Activated naive CD4-positive, alpha-beta T cell treated with anti-CD3 and anti-CD28 coated beads for 36 hours (primary cell): ENCODE measurements at places on chromosomes 3 and 15. TPM values are rescaled to one million over a fixed set of nuclear protein-coding genes. Genes with fewer than 3 reads are reported as not detected.

GRCh38 chr3:105093371-105094252, 273.1 kb upstream of the ALCAM start:
- DNase-seq: no peak

GRCh38 chr3:58659051-58659675, 7.4 kb downstream of the FAM3D start:
- no peak for DNase-seq

GRCh38 chr15:101652786-101653430, 727 bp upstream of the TM2D3 start:
- DNase-seq: no peak

DNA sequence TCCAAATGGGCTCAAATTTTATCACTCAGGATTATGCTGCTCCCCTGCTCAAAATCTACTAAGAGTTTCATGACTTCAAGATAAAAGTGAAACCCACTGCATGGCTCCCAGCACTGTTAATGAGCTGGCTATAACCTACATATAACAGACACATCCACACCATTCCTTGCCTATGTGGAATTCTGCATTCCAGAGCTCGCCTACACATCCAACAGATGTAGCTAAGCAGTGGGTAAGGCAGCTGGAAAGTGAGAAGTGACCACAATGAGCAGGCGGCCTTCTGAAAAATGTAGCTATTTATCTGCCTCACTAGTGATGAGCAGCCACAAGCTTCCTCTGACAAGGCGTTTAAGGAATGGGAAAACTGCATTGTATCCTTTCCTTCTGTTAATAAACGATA, 92.0 kb upstream of the TRIM42 start:
- DNase-seq: no peak

GRCh38 chr3:52934630-52935530, 37.5 kb upstream of the STIMATE start:
- peak; percentile 76 for DNase-seq

DNA sequence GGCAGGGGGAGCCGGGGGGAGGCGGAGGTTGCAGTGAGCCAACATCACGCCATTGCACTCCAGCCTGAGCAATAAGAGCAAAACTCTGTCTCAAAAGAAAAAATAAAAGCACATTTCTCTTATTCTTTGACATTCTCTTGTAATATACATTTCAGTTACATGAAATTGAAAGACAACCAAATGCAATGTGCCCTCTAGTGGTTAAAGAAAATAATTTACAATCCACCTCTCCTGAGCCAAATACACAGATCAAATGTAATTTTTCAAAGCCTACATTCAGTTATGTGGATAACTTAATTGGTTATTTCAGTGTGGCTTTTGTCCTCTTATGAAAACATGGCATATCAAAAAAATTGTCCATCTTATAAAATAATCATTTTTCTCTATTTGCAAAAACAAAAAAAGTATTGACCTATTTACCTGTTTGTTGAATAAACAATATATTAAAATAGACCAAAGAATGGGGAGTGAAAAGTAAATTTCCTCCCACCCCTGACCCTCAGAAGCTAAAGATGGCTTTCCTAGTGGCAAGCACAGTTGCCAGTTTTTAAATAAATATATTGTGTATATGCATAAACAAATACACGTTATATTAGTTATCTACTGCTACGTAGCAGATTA, 14.2 kb upstream of the U2SURP start:
- DNase-seq: no peak

DNA sequence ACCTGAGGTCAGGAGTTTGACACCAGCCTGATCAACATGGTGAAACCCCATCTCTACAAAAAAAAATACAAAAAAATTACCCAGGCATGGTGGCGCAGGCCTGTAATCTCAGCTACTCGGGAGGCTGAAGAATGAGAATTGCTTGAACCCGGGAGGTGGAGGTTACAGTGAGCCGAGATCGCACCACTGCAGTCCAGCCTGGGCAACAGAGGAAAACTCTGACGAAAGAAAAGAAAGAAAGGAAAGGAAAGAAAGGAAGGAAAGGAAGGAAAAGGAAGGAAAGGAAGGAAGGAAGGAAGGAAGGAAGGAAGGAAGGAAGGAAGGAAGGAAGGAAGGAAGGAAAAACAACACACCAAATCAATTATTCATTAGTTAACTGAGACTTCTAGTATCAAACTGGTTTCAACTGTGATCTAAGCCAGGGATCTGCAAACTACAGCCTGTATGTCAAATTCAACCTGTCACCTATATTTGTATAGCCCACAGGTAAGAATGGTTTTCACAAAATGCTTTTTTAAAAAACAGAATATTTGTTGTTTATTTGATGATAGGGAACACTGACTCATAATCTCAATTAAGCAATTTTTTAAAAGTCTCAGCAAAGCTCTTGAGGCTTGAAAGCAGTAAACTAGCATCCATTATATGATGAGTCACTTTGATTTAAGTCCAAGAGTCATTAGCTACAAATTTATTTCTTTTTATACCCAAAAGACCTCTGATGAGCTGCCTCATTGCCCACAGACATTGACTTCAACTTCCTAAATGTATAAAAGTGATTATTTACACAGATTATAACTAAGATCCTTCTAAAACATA, 127.6 kb downstream of the TBL1XR1 start:
- no peak for DNase-seq

- no peak for DNase-seq
These were observed 180.5 kb upstream of the FEZF2 start for GRCh38 chr3:62553811-62554210.

DNA sequence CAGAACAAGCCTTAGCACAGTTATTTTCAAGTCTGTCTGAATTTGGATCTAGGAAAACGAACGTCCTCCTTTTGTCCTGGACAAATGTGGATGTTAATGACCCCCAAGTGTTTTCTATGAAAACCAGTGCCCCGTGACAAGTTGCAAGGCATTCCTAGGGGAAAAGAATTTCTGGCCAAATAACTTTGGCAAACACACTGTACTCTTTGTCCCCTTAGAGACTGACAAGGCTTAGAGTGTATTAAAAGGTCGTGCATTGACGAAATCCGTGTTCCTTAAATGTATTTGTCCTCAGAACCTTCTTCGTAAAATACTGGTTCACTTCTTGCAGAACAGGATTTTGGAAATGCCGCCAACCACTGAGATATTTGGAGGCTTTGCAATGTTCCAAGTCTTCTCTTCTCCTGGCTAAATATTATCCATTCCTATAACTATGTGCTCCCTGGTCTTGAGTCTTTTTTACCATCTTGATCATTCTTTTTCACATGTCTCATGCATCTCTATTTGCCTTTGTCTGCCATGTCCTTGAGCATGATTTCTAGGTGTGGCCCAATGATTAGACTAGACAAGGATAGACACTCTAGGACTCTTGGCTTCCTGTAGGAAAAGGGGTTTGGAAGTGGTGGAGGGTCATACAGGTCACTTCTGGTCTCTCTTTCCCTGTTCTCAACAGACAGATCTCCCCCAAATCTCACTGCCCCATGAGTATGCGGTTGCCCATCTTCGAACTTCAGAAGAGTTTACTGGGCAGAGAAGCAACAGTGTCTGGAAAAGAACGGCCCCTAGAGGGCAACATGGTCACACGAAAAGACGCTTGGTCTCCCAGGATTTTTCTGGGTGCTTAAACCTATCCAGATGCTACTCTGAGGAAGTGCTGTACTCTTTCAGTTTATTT, 117.5 kb downstream of the EDEM1 start:
- peak; percentile 70 for DNase-seq

DNA sequence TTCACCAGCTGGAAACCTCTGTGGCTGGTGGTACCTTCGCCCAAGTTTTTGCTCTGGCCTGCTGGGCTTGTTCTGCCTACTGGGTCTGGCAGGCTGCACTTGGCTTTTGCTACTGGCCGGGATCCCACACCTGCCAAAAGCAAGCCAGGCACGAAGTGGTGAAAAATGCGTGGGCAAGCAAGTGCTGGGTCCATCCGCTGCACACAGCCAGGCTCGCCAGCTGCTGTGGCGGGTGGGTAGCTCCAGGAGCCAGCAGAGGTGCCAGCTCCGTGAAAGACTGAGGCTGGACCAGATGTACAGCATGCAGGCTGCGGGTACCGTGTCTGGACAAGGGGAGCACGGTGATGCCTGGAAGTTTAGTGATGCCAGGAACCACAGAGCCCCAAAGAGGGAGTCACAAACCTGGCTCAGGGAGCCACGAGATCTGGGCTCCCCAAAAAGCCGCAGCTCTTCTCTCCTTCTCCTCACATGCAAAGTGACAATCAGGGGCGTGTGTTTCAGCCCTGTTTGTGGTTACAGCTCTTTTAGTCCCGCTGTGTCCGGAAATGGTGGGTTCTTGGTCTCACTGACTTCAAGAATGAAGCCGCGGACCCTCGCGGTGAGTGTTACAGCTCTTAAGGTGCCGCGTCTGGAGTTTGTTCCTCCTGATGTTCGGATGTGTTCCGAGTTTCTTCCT, 1455.6 kb upstream of the GBE1 start:
- DNase-seq: no peak

DNA sequence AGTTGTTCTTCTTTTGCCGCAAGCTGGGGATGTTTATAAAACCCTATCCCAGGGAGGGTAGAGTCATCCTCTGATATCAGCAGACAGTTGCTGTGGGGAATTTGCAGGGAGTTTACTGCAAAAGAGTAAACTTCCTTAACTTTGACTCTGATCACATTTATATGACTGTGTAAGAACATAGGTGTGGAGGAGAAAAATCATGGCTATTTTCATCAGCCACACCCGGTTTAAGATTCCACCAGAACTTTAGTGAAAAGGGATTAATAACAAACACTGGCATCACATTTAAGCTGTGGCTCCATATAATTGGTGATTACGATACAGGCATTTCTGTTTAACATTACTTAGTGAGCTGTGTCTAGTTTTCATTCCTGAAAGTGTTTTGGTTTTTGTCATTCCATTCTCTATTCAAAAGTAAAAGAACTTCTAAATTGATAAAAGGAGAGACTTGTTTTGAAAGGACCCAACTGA, 143.1 kb downstream of the MYLK start:
- no peak for DNase-seq

GRCh38 chr15:78880242-78880533, 7.5 kb downstream of the MORF4L1 start:
- no peak for DNase-seq

GRCh38 chr3:116045314-116045713, 400.0 kb downstream of the LSAMP start:
- DNase-seq: no peak

GRCh38 chr15:70560617-70561328, 202.6 kb downstream of the UACA start:
- no peak for DNase-seq

DNA sequence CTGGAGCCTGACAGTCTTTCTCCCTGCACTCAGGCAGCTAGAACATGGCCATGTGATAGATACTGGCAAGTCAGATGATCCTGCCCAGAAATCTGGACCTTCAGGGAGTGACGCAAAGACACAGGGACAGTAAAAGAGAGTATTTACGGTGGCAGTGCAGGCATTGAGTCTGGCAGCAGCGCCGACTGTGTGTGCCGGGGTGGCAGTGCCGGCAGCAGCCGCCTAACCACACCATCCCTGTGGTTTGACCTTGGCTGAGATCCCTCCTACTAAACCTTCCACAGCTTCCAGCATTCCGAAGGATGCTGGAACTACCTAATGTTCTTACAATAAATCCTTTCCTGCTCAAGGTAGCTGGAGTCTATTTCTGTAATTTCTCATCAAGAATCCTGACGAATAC, 4.6 kb upstream of the TSPAN3 start:
- DNase-seq: no peak

- DNase-seq: peak; percentile 95
These were observed 27.5 kb downstream of the BHLHE40 start for GRCh38 chr3:5006755-5007202.

GRCh38 chr3:172522871-172523818, at the start of gene TNFSF10:
TSS of gene TNFSF10 (minus strand) at chr3:172523430. CDS start at chr3:172523384, 46 bp downstream.
- DNase-seq: peak; percentile 78

GRCh38 chr15:89662893-89663626, 7.8 kb upstream of the KIF7 start:
- no peak for DNase-seq

- no peak for DNase-seq
These were observed 25.4 kb downstream of the ZNF621 start for GRCh38 chr3:40550167-40550566.

DNA sequence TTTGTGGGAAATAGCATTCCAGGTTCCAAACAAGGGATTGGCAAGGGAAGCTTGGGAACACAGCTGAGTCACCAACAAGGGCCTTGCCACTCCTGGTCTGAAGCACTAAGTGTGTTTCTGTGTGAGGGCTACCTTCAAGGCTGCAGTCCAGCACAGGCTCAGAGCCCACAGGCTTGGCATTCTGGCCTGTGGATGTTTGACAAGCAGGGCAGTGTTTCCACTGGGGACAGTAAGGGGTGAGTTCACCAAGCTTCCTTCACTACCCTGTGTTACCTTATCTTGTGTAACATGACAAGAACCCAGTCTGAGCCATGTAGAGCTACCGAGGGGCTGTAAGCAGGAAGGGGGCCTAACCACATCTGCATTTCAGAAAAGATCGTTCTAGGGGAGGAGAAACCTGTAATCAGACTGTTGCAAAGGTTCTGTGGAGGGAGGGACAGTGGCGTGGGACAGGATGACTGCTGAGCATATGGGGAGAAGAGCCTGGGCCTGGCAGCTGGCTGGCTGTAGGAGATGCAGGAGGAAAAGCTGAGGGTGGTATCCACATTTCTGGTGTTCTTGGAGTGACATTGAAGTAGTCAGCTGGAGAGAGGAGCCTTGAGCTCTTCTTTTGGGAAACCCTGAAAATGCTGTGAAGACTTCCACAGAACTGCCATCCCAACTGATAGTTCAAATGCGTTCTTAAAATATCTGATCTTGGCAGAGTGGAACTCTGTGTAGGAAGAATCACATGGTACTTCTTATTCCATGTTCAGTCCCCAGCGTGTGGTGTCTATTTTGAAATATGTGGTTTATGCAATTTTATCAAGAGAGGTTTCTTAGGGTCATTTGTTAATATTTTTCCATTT, 61.3 kb downstream of the CTDSPL start:
- no peak for DNase-seq

DNA sequence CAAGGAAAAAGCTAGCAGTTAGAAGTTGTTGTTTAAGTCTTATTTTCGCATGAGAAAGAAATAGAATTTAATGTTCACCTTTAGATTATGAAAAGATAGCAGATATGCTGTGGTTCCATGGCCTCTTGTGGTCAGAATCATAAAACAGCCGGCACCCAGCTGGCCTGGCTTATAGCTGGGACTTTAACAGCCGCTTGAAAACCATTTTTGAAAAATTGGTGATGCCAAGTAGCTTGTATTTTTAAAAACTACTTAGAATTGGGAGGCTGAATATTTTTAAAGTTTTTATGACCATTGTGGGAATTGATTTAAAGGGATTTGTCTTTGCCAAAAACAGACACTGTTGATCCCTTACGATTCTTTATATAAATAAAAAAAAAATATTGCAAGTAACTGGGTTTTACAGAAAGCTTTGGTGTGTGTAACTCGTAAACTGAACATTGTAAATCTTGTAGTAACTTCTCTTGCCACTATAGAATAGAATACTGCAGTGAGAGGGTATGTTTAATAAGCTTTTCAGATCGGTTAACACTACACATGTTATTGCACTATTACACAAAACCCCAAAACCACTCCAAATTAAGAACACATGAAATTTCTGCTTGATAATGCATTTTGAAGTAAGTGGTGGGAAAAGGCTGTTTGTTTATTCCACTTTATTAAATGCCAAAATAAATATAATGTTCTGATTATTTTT, 6.6 kb downstream of the ARRDC4 start:
- DNase-seq: no peak

Gene TLR9
- 0.89 TPM for total RNA-seq

Gene C2CD4A
- 0.27 TPM for total RNA-seq

Gene WWTR1
- total RNA-seq: 0.42 TPM

Gene OXSR1
- total RNA-seq: 33.8 TPM

Gene ZNF80
- total RNA-seq: 0.67 TPM

Gene ROPN1
- not detected for total RNA-seq

Gene AADACL2
- not detected for total RNA-seq

Gene GHSR
- not detected for total RNA-seq

Gene RABL3
- total RNA-seq: 36.8 TPM

Gene ISLR
- total RNA-seq: not detected

Gene FETUB
- not detected for total RNA-seq

Gene PLOD2
- 0.22 TPM for total RNA-seq

Gene DAZL
- not detected for total RNA-seq
